Activated T-cell treated with anti-CD3 and anti-CD28 coated beads for 24 hours (primary cell): ENCODE measurements at places on chromosomes 3 and 15.

DNA sequence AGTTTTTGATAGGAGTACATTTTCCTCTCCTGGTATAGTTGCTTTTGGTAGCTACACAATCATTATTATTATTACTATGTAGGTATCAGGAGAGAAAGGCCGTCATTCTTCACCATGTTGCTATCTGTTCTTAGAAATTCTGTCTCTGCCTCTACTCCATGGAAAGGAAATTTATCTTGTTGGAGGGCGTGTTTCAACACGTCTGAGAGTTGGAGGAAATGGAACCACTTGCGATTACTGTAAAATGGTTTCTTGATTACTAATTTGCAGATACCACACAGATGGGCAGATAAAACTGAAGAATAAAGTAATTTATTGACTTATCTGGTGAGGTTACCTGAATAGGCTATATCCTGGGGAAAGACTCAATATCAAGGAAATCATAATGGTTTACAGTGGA is 488.4 kb downstream of the NR2F2 start:
- no peak for DNase-seq

- peak; percentile 13 for DNase-seq
Measured at GRCh38 chr3:30012941-30013543, 593.4 kb upstream of the TGFBR2 start.

DNA sequence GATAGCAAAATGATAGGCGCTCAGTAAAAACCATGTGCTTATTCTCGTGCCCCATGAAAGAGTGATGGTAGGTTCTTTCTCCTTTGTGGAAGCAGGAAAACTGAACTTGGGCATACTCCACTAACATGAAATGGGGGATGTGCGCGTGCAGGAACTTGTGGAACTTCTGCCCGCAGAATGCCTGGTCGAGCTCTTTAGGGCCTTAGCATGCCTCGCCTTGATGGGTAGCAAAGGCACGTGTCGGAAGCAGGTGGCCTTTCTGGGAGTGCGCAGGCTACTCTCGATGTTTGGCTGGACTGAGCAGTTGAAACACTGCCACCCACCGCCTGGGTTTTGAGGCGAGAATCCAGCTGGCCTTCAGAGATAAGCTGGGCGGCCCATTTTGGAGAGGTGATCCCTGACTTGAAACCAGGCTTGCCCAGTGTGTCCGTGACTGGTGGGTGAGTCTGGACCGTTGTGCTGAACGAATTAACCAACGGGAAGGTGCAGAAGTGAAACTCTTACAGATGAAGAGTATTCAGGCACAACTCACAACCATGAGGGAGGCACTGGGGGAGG is 842 bp downstream of the PCCB start:
- peak; percentile 4 for DNase-seq

DNA sequence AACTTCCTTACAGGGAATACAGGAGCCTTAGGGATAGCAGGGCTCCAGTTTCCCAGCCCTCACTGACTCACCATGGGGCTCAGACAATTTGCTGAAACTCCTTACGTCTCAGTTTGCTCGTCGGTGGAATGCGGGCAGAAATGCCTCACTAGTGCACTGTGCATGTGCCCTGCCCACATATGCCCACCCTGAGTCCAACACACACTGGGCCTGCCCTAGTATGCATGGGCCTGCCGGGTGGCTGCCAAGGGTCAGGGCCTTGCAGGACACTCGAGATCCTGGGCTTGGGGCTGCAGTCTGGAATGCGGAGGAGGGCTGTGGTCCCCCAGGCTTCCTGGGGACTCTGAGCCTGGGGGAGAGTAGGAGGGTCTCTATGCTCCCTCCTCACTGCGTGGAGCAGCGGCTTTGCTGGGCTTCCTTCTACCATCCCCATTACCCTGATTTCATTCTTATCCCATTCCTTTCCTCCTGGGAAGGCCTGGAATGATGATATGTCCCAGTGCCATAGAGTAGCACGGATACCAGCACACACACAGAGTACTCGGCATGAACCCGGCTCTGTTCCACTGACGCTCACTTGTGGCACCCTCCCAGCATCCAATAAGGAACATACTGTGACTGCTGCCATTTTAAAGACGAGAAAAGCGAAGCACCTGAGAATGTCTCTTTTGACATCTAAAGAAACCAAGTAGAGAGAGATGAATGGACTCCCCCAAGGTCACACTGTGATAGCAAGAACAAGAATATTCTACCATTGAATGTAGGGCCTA is 124.2 kb downstream of the ASB7 start:
- no peak for DNase-seq

- DNase-seq = no peak
Measured at GRCh38 chr3:59426821-59427565, 377.2 kb upstream of the CFAP20DC start.
